ENCODE measurements at places on chromosomes 3 and 15.

DNA sequence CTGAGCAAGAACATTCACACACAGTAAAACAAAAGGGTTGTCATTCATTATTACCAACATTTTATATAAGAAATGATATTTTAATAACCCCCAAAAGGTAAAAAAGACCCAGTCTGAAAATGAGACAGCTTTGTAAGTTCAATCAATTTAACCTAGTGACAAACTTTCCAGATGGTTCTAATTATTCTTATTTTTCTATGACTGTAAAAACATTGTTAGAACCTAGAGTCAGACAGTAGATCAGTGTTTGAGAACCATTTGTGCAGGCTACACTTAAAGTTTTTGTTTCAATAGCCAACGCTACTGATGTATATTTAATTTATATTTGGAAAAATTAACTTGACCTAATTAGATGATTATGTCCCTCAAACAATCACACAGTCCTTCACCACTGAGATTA lies 708.4 kb upstream of the CBLB start:
- ATAC-seq: no peak

DNA sequence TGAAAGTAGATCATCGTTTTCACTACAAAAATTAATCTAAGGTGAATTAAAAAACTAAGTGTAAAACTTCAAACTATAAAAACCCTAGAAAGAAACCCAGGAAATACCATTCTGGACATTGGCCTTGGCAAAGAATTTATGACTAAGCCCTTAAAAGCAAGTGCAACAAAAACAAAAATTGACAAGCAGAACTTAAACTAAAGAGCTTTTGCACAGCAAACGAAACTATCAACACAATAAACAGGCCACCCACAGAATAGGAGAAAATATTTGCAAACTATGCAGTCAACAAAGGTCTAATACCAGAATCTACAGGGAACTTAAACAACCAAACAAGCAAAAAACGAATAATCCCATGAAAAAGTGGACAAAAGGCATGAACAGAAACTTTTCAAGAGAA lies 302.0 kb downstream of the CHST2 start:
- no peak for ATAC-seq

GRCh38 chr15:40427188-40427587 lies 13.6 kb upstream of the BAHD1 start:
- ATAC-seq: no peak

GRCh38 chr3:72990701-72991395 lies 5.8 kb upstream of the PPP4R2 start:
- no peak for ATAC-seq

GRCh38 chr3:16168211-16168610 lies 6.3 kb upstream of the GALNT15 start:
- peak; percentile 81 for ATAC-seq

DNA sequence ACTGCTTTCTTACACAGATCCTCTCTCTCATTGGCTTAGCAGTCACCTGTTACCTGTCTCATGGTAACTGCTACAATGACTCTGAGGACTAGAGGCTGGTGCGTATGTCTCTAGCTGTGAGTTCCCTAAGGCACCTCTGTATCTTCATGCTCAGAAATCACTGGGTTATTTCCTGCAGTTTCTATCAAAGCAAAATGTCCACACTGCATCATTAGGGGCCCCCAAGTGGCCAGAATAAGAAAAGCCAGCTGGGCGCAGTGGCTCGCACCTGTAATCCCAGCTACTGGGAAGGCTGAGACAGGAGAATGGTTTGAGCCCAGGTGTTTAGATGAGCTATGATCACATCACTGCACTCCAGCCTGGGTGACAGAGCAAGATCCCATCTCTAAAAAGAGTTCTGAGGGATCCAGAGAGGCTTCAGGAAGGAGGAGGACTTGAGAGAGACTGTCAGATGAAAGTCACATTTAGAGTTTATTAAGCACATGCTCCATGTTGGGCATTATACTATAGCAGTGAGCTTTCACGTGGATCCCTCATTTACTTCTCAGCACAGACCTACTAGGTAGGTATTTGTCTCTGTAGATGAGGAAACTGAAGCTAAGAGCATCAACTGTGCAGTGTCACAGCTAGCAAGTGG lies 2.3 kb upstream of the VPS18 start:
- ATAC-seq: peak; percentile 7

DNA sequence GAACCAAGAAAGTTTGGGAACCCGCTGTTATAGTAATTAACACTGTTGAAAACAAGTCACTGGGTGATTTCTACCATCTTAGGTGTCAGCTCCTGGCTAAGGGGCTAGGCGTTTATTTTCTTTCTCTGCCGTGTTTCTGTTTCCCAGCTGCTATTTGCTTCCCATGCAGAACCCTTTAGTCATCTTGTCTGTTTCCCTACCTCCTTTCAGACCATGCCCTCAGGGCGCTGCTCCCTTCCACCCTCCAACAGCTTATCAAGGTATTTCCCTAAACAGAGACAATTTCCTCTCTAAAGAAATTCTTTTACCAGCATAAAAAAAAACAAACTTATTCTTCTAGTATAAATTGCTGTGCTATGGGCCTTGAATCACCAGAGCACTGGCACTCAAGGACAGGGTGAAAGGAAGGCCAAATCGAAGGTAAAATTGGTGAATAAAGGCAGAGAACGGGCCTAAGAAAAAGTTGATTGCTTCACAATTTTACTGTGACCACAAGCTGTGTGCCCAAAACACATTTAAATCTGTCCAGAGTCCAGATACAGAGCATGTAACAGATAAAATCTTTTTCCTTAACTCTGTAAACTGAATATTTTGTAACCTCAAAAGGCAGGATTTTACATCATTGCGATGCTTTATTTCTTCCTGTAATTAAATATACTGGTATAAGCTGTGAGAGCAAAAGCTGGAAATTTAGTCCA lies 319.2 kb downstream of the ZNF621 start:
- no peak for ATAC-seq

GRCh38 chr3:46717447-46718231 lies at the start of gene PRSS50:
Gene PRSS50, minus strand, starts transcription at chr3:46717869. Its CDS starts 45 bp downstream, at chr3:46717824.
- no peak for ATAC-seq

- ATAC-seq: no peak
Observed at GRCh38 chr3:52406791-52407510, 38.0 kb downstream of the SEMA3G start.

DNA sequence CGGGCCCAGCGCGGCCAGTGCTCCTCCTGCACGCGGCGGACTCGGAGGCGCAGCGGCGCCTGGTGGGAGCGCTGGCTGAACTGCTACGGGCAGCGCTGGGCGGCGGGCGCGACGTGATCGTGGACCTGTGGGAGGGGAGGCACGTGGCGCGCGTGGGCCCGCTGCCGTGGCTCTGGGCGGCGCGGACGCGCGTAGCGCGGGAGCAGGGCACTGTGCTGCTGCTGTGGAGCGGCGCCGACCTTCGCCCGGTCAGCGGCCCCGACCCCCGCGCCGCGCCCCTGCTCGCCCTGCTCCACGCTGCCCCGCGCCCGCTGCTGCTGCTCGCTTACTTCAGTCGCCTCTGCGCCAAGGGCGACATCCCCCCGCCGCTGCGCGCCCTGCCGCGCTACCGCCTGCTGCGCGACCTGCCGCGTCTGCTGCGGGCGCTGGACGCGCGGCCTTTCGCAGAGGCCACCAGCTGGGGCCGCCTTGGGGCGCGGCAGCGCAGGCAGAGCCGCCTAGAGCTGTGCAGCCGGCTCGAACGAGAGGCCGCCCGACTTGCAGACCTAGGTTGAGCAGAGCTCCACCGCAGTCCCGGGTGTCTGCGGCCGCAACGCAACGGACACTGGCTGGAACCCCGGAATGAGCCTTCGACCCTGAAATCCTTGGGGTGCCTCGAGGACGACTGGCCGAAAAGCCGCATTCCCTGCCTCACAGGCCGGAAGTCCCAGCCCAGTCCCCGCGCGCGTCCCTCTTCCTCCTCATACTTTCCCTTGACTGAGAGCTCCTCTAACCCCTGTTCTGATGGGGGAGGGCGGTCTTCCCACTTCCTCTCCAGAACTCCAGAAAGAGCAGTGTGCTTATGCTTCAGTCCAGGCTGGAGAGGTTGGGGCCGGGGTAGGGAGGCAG lies 1.4 kb upstream of the IL17RC start:
- ATAC-seq: peak; percentile 80

DNA sequence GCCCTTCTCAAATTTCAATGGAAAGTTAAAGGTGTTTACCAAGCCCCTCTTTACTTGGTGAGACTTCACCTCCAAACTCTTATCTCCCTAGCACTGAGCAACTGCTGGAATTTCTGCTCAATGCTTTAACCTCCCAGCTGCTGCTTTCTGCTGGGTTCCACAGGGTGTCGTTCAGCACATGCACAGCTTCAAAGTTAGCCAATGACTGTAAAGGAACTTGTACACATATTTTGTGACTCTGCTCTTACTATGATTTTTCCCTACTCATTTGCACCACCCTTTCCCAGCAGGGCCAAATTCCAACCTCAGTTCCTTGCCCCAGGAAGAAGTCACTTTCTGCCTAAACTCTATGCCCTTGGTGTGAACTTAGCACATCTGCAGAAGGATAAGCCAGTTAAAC lies 89.7 kb downstream of the ULK4 start:
- no peak for ATAC-seq

- ATAC-seq: no peak
Observed at GRCh38 chr15:68487087-68487843, 55.3 kb upstream of the ITGA11 start.

DNA sequence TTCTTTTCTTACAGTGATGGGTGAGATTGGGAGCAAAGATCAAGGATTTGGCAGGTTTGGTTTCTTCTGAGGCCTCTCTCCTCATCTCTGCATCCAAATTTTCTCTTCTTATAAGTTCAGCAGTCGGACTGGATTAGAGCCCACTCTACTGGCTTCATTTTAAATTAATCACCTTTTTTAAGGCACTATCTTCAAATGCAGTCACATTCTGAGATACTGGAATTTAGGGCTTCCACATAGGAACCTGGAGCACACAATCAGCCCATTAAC lies 56.5 kb upstream of the PLSCR4 start:
- ATAC-seq: no peak

GRCh38 chr3:56347219-56347871 lies 120.9 kb downstream of the ERC2 start:
- no peak for ATAC-seq

DNA sequence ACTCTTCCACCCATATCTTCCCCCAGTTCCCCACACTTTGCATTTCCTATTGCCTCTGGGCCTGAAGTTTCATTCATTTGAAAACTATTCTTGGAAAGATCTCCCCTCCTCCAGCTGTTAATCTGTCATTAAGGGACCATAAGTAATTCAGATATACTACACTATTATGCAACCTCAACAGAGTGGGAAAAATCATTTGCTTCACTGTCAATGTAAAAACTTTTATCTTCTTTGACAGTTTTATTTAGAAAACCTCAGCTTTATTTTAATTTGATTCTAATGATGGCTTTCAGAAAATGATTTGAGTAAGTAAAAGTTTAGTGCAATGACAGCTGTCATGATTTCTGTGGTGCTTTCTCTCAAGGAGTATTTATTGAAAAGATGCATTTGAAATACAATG lies 435.3 kb upstream of the KCNMB2 start:
- ATAC-seq: peak; percentile 42

GRCh38 chr3:177742273-177742672 lies 545.0 kb upstream of the TBL1XR1 start:
- no peak for ATAC-seq

- peak; percentile 34 for ATAC-seq
Observed at GRCh38 chr15:78944202-78944625, 632 bp downstream of the CTSH start.

DNA sequence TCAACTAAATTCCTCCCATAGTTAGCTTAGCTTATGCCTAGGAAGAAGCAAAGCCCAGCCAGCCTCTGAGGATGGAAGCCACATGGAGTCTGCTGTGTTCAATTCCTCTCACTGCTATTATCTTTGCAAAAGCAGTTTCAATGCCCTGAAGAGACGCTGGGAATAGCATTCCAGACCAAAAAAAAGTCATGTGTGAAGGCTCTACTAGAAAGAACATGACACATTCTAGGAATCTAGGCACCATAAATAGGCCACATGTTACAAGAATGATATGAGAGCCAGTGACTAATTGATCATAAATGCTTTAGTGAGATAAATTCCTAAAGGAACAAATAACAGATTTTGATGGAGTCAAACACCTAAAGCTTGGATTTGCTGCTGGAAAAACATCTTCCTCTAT lies 800.8 kb downstream of the TUSC7 start:
- no peak for ATAC-seq

DNA sequence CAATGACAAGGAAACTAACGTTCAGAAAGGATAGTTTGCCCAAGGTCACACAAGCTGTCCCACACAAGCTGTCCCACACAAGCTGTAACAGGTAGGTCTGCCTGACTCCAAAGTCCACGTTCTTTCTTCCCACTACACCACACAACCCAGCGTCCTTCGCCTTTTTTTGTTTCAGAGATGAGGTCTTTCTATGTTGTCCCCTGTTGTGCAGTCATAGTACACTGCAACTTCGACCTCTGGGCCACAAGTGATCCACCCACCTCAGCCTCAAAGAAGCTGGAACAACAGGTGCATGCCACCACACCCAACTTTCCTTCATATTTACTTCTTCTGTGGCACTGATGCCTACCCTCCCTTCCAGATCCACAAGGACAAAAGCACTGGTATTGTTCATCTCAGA lies 21.4 kb downstream of the MB21D2 start:
- ATAC-seq: no peak

- ATAC-seq: peak; percentile 15
Observed at GRCh38 chr15:40087991-40088928, 20.4 kb downstream of the BMF start.

DNA sequence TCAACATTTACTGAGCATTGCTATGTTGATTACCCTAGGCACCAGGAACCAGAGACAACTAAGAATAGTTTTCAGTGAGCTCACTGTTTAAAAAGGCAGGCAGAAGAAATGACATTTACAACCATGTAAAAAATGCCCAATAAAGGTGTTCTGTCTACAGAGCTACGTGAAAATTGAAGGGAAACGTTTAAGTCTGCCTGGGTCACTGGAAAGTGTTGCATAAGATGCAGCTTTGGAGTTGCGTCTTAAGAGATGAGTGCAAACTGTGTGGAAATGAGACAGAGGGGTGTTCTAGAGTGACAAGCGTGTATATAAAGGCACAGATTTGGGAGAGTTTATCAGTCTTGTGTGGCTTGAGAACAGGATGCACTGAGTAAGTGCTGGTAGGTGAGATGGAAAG lies 278.7 kb upstream of the GOLGA6L4 start:
- no peak for ATAC-seq

GRCh38 chr15:51071578-51071977 lies 23.1 kb downstream of the TNFAIP8L3 start:
- no peak for ATAC-seq

GRCh38 chr3:87792534-87793336 lies 266.1 kb downstream of the CGGBP1 start:
- ATAC-seq: peak; percentile 96

DNA sequence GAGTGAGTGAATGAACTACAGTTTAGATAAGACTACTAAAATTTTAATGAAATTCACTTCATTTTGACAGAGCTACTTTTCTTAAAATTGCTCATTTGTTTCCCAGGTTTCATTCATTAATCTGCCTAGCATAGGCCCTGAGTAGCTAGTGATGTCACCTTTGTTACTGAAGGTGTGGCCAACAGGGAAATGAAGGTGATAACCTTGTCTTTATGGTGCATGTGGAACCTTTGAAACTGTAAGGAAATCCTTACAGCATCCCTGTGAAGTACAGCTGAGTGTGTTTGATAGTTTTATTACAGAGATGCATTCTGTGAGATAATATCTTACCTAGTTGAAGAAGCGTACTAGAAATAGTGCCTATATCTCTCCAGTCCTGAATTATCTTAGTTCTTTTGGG lies 112.9 kb downstream of the AKAP13 start:
- no peak for ATAC-seq

Measured in motor neuron (in vitro differentiated cells).